Kidney tubule cell (primary cell): ENCODE measurements at places on chromosomes 3 and 15.

GRCh38 chr3:182650568-182651128 is 142.7 kb upstream of the ATP11B start:
- DNase-seq, result peak; percentile 80

- peak; percentile 23 for DNase-seq
Measured at GRCh38 chr3:116264546-116265319, 180.6 kb downstream of the LSAMP start.

DNA sequence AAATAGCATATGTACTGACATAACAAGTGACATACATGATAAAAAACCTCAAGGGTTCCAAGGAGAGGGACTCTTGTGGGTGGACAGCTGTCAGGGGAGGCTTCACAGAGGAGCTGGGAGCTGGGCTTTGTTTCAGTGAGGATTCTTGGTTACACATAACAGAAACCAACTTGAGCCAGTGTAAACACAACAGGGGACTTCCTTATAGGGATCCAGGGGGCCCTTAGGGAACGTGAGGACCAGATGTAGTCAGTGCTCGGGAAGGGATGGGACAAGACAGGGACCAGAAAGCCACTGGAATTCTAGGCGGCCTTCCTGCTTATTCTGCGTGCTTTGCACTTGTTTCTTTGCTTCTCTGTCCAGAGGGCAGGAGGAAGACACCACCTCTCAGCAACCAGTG is 34.9 kb downstream of the SNAPC5 start:
- DNase-seq, result peak; percentile 39

GRCh38 chr15:39976291-39977274 is 42.7 kb downstream of the EIF2AK4 start:
- DNase-seq, result peak; percentile 73

DNA sequence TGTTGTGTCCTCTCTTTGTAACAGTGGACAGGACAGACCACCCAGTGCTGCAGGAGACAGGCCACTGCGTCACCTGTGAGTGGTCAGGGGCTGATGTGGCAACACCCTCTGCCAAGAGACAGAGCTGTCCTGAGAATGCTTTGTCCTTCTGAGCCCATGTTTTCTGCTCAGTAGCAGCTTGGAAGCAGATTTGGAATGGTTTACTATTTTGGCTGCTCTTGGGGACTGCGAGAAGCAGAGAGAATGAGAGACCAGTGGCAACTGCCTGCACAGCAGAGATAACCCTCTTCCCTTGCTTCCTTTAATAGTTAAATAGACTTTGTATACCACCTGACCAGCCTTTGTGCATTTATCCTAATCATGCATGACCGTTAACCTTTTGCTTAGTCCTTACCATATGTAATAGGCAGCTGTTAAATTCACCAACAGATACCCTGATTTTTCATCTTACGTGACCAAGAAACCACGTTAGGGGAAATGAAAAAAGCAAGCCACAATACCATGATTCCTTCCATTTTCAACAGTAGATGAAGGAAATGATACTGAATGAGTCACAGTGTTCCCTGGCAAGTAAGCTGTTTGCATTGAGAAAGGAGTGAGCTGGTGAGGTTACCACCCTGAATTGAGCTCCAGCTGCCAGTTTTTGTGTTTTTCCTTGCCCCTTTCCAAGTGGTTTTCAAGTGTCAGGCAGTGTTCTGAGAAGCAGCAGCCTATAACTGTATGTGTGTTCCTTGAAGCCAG is 35.5 kb downstream of the B3GALNT1 start:
- DNase-seq, result peak; percentile 74

DNA sequence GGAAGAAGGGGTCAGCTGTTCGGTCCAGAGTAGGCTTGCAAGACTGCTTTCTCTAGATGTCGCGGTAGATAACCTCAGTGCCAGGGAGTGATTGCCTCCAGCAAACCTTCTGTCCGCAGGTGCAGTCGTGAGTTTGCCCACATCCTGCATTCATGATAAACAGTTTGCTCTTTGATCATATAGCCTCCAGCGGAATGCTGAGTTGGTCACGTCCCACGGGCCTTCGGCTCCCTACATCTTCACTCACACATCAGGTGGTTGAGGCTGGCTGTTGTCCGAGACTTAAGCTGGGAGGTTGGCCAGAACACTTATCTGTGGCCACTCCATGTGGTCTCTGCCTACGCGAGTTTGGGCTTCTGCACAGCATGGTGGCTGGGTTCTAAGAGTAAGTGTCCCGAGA is 62.1 kb upstream of the NR2C2 start:
- no peak for DNase-seq

- DNase-seq, result no peak
Measured at GRCh38 chr3:157672061-157672460, 168.8 kb upstream of the VEPH1 start.

DNA sequence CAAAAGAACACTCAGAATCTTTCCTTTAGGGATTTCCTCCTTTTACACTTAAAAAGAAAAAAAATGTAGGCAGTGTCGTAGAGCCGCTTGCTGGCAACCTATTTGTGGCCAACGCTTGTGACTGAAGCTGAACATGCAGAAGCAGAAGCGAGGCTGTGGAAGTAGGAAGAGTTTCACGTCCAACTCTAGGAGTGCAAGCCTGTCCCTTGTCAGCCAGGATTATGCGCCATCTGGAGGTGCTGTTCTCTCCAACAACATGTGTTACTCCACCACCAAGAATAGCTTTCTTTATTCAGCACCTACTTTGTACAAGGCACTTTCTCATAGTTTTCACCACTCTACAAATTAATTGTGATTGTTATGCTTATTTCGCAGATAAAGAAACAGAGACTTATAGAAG is 223.2 kb upstream of the LMCD1 start:
- no peak for DNase-seq

GRCh38 chr3:187125319-187126031 is 13.8 kb downstream of the RPL39L start:
- no peak for DNase-seq

- peak; percentile 64 for DNase-seq
Measured at GRCh38 chr15:89472785-89473256, 23.6 kb downstream of the RHCG start.

- DNase-seq, result peak; percentile 57
Measured at GRCh38 chr3:8239718-8240695, 261.6 kb upstream of the LMCD1 start.

DNA sequence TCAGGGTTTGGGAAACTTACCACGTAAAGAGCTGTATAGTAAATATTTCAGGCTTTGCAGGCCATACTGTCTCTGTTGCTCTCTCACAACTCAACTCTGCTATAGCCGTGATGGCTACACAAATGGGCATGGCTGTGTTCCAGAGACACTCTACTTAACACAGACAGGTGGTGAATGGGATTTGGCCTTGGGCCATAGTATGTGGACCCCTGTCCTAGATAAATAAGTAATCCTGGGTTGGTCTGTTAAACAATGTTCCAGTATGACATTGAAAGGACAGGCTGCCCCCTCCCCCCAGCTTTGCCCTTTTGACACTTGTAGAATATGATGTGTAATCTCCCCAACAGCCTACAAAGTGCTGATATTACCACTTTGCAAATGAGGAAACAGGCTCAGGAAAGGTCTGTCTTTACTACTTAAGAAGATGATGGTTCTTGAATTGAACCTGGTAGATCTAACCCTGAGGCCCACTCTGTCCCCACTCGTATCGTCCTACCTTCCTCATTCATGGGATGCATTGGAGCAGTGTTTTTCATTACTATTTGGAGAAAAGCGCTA is 38.4 kb downstream of the SLCO3A1 start:
- DNase-seq, result no peak

DNA sequence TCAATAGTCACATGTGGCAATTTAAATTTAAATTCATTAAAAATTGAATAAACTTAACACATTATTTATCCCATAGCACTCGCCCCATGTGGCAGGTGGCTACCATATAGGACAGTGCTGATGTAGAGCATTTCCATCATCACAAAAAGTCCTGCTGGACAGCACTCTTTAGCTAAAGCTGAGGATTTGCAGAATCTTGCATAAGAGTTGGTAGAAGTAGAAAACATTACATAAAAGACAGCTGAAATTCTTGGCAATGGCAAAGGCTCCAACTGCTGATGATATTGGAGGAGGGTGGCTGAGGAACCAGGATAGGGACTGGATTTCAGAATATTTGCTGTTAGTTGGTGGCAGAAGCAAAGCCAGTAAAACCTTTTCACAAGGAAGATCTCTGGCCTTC is 230.7 kb upstream of the SATB1 start:
- no peak for DNase-seq

DNA sequence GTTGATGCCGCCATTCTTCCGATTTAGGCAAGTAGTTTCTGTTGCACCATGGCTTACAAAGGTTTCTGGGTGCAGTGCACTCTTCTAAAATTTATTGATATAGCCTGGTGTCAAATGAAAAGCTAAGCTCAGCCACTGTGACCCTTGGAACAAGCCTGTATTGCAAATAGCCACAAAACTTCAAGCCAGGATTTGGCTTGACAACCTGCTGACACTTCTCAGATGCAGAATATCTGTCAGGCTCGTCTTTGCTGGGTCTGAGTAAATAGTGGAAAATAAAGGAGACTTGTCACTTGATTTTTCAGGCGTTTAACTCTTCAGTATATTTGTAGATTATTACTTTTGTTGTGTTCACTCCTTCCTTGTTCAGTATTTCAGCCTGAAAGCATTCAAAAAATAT is 871.8 kb downstream of the OTOL1 start:
- DNase-seq, result no peak
